CD14-positive monocyte (primary cell): ENCODE measurements at places on chromosomes 11 and 22.

DNA sequence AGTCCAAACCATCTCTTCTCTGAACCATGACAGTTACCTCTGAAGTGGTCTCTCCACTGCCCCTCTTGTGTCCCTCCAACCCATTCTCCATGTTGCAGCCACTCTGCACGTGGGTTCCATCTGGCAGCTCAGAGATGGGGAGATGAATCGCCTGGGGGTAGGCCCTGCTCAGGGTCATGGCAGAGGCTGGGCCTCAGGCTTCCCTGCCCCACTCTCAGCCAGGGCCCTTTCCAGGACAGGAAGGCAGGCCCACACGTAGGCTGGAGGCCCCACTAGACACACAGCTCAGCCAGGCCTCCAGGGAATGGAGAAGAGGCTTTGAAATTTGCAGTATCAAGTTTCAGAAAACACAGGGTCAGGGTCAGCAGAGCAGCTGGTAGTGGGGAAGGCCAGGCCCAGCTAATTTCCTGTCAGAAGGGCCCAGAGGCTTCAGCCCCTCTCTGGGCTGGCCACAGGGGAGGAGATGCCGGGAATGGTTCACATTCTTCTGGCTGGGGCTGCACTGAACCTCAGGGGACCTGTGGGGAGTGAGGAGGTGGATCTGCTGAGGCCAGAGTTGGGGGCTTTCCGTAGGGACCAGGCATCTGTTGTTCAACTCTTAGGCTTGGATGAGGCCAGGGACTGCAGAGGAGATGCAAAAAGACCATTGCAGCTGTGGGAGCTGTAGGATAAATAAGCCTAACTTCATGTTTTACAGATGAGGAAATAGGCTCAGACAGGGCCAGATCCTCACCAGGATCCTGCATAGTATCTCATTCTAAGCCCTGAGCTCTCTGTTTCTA, 101.6 kb downstream of the SWAP70 start:
- DNase-seq, result no peak

- peak; percentile 86 for DNase-seq
These were observed 15.5 kb upstream of the UPK3A start for GRCh38 chr22:45268958-45269844.

GRCh38 chr11:18769802-18770456, 21.7 kb downstream of the PTPN5 start:
- no peak for DNase-seq

GRCh38 chr11:14499178-14499559, 442 bp downstream of the COPB1 start:
- peak; percentile 17 for DNase-seq

GRCh38 chr11:59473015-59473414, at the start of gene OR4D10:
OR4D10 (plus strand) TSS chr11:59473315; CDS start chr11:59477430, 4,115 bp downstream.
- no peak for DNase-seq

GRCh38 chr22:36330655-36331305, 57.0 kb downstream of the MYH9 start:
- DNase-seq, result peak; percentile 72

DNA sequence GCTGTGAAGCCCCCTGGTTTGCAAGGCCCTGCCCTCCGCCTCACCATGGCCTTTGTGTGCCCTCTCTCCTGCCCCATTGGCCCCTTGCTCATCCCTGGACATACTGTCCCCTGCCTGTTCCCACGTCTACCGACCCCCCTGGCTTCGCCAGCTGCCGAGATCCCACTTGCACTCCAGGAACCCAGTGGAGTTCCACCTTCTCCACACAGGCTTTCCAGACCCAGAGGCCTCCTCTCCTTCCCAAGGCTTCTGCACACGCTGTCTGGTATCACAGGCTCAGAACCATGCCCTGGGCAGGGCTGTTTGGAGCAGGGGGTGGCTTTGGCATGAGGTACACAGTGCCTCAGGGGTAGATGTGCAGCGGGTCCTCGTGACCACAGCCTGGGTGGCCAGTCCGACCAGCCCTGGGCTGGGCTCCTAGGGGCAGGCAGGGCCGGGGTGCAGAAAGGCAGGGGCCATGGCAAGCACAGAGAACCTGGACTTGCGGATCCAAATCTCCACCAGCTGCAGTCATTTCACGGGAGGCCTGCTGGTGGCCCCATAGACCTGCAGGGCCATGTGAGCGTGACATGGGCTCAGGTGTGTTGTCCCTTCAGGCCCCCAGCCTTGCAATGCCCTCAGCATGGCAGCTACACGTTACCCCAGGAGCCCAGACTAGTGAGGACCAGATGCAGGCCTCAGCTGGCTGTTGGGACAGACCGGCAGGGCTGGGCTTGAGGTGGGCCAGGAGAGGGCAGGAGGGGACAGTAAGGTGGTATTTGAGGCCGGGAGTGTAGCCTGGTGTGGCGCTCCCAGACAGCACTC, 9.5 kb downstream of the GRK2 start:
- no peak for DNase-seq

DNA sequence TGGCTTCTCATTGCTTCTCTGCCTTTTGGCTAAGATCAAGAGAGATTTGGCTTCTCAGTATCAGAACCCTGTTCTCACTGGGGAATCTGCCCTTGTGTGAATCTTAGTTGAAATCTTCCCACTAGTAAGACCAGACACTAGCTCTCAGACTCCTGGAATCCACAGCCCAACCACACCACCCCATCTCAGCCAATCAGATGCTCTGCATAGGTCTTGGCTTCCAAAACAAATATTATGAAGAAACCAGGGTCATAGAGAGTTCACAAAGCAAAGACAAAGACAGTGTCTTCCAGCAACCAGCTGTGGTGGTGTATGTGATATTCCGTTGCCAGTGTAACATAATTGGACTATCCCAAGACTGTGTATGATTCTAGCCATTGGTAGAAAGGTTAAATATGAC, 5.4 kb downstream of the OR8B12 start:
- DNase-seq, result no peak

- peak; percentile 89 for DNase-seq
These were observed at the start of gene SNX32 for GRCh38 chr11:65833297-65834030. SNX32 (plus strand) TSS chr11:65833963; CDS start chr11:65834066, 103 bp downstream.

DNA sequence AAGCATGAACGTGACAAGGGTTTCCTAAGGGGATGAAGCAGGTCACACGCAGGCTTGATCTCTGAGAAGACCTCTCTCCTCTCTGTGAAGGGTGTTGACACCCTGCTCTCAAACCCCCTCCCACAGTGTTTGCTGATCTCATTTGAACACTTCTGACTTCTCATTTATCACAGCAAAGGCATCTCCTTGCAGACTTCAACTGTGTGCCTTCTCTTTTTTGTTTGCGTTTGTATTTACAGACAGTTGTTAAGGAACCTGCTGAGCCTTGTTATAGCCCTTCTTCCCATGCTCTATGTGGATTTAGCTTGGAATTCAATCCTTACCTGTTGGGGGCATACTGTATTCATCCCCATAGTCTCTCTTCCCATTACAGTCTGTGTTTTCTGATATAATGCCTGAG, 206.5 kb downstream of the NELL1 start:
- DNase-seq, result no peak

GRCh38 chr11:112306230-112306629, 45.6 kb upstream of the PLET1 start:
- no peak for DNase-seq

GRCh38 chr11:45180179-45180847, 33.9 kb downstream of the PRDM11 start:
- peak; percentile 6 for DNase-seq

GRCh38 chr22:21762712-21763581, 27.4 kb upstream of the YPEL1 start:
- no peak for DNase-seq

DNA sequence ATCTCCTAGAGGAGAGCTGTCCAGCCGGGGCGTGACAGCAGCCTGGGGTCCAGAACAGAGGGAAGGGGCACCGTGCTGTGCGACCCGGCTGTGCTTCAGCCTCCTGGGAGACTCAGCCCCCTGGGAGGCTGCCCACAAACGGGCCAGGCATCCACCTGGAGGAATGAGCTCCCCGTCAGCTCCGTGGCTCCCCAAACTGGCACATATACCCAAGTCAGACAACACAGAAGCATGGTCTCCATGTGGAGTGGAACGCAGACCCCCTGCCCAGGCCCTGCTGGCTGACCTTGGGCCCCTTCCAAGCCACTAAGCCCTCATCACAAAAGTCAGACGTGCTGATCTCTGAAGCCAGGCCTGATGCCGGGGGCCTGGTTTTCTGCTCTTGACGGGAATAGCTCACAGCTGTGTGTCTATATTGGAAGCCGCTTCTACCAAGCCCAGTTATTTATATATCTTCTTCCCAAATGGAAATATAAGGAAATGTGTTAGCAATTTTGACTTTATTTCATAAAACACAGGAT, 91.7 kb downstream of the BRD1 start:
- DNase-seq, result no peak

- DNase-seq, result no peak
These were observed 571 bp downstream of the P2RX6 start for GRCh38 chr22:21015466-21016006.

GRCh38 chr11:11661326-11662040, 39.7 kb upstream of the GALNT18 start:
- no peak for DNase-seq

DNA sequence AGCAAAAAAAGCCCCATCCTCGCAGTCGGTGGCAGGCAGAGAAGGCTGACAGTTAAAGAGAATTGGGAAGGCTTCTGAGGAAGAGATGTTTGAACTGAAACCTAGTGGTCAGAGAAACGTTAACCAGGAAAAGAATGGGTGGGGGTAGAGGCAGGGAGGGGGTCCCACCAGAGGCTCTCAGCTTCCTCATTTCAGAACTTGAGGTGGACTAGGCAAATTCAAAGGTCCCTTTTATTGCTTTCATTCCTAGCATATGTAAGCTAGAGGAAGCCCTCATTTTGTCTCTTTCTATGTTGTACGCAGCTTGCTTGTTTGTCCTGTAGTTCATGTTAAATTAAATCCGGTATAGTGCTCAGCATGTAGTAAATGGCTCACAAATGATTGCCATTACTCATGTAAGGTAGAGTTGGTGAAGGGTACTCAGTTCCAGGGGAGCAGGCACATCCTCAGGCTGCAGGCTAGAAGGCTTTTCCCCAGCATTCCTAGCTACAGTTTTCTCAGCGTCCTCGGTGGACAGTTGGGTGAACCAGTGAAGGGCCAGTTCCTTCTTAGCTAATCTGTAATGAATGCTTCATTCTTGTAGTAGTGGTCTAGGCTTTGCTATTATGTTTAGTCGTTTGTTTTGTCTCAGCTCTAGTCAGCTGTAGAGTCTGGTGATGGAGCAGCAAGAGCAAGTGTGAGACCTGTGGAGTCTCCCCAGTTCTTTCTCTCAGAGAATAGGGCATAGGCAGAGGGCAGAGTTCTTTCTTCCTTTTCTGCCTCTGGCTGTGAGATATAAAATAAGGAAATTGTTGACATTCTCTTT, 58.6 kb downstream of the UVRAG start:
- no peak for DNase-seq

- no peak for DNase-seq
These were observed 10.4 kb upstream of the MS4A10 start for GRCh38 chr11:60774726-60775125.

DNA sequence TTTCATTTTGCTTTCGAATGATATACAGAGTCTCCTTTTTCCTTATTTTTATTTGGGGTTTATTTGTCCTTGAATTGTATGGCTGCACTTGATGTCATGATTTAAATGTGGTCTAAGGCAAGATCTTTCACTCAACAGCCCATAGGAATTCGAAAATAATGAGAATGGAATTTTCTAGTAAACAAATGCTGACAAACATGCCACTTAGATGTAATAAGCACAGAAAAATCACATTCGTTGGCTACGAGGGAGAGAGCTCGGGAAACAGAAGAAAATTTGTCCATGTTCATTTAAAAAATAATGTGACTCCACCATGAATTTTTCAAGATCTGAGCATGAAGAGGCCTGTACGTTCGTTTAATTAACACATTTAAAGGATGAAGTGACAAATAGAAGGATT, 73.0 kb downstream of the BLID start:
- no peak for DNase-seq

DNA sequence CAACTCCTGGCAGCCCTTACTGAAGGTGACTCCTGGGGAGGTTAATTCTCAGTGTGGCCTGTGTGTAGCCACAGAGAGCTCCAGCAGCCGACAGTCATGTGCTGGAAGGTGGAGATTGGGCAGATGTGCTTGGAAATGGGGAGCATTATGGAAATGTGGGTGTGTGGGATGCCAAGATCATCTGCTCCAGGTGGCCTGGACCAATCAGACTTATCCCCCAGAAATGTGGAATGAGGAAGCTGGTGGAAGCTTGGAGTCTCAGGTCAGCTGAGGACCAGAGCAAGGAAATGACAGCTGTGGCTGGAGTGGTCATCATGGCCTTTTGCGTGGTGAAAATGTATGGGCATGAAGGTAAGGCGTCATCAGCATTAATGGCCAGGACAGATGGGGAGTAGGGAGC, 234.0 kb downstream of the MIAT start:
- DNase-seq, result no peak
